ENCODE measurements at places on chromosomes 6 and 20.

GRCh38 chr6:117072134-117072533, 193.2 kb upstream of the VGLL2 start:
- H3K4me1 ChIP-seq: no peaks in the 10 kb centered on the region
- H3K36me3 ChIP-seq: no peaks in the 10 kb centered on the region
- peaks cover 9% of the 10 kb centered on the region for H3K27me3 ChIP-seq
- no peak overlapping the region for H3K27ac ChIP-seq

DNA sequence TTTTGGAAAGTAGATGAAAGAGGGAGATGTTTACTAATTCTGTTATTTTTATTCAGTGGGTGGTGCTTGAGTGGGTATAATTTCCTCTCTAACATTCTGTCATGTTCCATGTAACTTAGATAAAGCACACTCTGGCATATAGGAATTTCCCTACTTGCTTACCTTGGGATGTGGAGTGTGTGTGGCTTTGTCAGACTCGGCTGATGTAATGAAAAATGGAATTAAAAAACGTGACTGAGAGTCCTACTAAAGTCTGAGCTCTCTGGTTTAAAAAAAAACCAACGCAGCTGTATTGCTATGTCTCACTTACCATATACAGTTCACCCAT, 98.3 kb downstream of the JARID2 start:
- H3K27ac ChIP-seq: no peak overlapping the region
- H3K36me3 ChIP-seq: no peaks in the 10 kb centered on the region
- no peaks in the 10 kb centered on the region for H3K27me3 ChIP-seq
- no peak overlapping the region for H3K4me3 ChIP-seq
- ATAC-seq: no peak

- H3K27ac ChIP-seq: no peak overlapping the region
- no peak overlapping the region for H3K4me3 ChIP-seq
- no peaks in the 10 kb centered on the region for H3K36me3 ChIP-seq
- H3K27me3 ChIP-seq: no peaks in the 10 kb centered on the region
- no peak for ATAC-seq
- H3K4me1 ChIP-seq: no peaks in the 10 kb centered on the region
Measured at GRCh38 chr6:170057034-170057734, 233.7 kb downstream of the DLL1 start.

GRCh38 chr6:116535109-116535508, 10.4 kb downstream of the TRAPPC3L start:
- no peak overlapping the region for H3K27ac ChIP-seq
- H3K36me3 ChIP-seq: no peaks in the 10 kb centered on the region
- H3K4me1 ChIP-seq: no peaks in the 10 kb centered on the region
- no peak for ATAC-seq

GRCh38 chr20:46121184-46121930, 3.2 kb downstream of the CD40 start:
- no peak for ATAC-seq
- H3K27me3 ChIP-seq: no peaks in the 10 kb centered on the region
- H3K36me3 ChIP-seq: peaks cover 40% of the 10 kb centered on the region
- H3K27ac ChIP-seq: no peak overlapping the region

- peaks cover 64% of the 10 kb centered on the region for H3K4me1 ChIP-seq
- H3K4me3 ChIP-seq: no peak overlapping the region
- H3K27ac ChIP-seq: no peak overlapping the region
- H3K27me3 ChIP-seq: no peaks in the 10 kb centered on the region
Measured at GRCh38 chr20:36519944-36520343, 21.4 kb upstream of the MYL9 start.

Measured in gastroesophageal sphincter (tissue), 4 donors.